Anterior cingulate cortex (tissue), 58 donors: ENCODE measurements at places on chromosomes 16 and 17.

GRCh38 chr17:1150863-1151600, 28.7 kb downstream of the ABR start:
- no peak for DNase-seq

- DNase-seq = no peak
Measured at GRCh38 chr16:79977940-79978836, 377.7 kb upstream of the MAF start.

- no peak for DNase-seq
Measured at GRCh38 chr16:24074574-24074973, 181.6 kb upstream of the CACNG3 start.

DNA sequence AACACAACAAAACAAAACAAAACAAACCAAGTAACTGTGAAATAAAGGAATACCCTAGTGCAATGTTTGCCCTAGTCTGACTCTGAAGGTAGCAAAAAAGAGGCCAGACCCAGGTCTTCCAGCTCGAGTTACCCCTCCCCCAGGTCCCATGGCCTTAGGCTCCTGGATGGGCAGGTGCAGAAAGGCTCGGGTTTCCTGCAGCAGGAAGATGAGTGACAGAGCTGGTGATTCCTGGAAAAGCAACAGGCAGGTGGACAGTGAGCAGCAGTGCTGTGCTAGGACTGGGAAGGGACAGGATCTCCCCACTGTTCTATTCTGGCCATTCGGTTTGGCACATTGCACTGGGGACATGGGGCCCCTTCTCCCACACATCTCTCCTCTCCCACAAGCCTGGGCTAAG, 42.9 kb upstream of the MRTFB start:
- DNase-seq = no peak

GRCh38 chr17:12769981-12770380, 19.3 kb upstream of the ARHGAP44 start:
- no peak for DNase-seq

- no peak for DNase-seq
Measured at GRCh38 chr16:15829460-15829859, 27.4 kb downstream of the MYH11 start.

GRCh38 chr17:39486242-39486641, 25.0 kb downstream of the CDK12 start:
- no peak for DNase-seq

DNA sequence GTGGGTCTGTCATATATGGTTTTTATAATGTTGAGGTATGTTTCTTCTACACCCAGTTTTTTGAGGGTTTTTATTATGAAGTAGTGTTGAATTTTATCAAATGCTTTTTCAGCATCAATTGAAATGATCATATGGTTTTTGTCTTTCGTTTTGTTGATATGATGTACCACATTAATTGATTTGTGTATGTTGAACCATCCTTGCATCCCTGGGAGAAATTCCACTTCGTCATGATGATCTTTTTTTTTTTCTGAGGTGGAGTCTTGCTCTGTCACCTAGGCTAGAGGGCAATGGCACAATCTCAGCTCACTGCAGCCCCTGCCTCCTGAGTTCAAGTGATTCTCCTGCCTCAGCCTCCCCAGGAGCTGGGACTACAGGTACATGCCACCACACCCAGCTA, 14.0 kb upstream of the TMEM219 start:
- no peak for DNase-seq

- no peak for DNase-seq
Measured at GRCh38 chr16:5479926-5480325, 382.3 kb upstream of the EEF2KMT start.

DNA sequence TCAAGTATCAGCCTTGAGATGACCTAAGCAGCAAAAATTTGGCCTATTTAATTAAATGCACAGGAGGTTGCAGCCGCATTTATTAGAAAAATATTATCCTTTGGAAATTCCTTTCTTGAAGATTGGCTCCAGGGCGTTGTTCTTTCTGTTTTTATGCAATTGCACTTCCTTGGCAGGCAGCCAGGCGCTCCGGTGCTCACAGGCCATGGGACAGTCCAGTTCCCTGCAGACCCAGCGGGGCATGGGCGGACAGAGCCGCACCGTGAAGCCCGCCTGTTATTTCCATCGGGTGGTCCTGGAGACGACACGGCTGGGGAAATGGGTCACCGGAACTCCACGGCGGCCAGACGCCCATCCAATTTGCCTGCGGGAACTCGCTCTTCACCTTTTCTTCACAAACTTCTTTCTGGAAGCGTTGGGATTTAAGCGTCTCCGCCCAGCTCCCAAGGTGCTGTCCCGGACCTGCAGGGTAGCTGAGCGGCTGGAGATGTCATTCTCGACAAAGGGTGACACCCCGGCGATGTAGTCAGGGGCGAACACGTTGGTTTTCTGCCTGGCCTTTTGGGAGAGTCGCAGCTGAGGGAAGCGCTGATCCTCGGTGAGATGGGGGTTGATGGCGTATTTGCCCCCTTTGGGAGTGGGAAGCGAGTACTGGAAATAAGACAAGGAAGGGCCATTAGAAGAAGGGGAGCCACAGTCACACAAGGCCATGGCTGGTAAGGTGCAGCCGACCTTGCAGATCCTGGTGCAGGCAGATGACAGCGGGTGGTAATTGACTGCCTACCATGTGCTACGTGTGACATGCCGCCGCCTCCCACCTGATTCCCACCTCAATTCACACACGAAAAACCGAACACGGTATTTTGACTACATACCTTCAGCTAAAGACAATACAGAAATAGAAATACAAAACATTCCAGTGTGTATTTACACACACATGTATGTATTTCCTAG, 12.5 kb downstream of the NOB1 start:
- DNase-seq = no peak

DNA sequence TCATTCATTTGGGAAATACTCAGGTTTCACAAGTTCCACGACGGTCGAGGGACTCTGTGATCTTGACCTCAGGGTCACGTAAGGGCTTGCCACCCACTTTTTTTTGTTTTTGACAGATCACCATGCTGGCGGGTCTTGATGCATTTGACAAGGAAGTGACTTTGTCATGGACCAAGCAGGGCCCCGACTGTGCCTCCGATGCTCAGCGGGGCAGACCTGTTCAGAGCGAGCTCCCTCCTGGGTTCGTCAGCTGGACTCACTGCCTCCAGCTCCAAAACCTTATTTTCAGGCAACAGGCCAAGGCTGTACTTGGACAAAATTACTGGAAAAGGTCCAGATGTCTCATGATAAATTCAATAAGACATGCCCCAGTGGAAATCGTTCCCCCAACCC, 9.0 kb upstream of the CLEC18A start:
- DNase-seq = no peak

- DNase-seq = no peak
Measured at GRCh38 chr16:11609474-11610120, 22.9 kb upstream of the LITAF start.

- DNase-seq = no peak
Measured at GRCh38 chr16:87765473-87765775, 362 bp downstream of the KLHDC4 start.

GRCh38 chr16:57282510-57283213, 1.8 kb downstream of the PLLP start:
- DNase-seq = no peak

- no peak for DNase-seq
Measured at GRCh38 chr17:54969658-54970572, 1.4 kb downstream of the STXBP4 start.
